ENCODE measurements at places on chromosomes 3 and 15. TPM values are rescaled to one million over a fixed set of nuclear protein-coding genes. Genes with fewer than 3 reads are reported as not detected.
A peak's percentile ranks its signal among the peaks of the same experiment; 100 is the strongest.

Gene STAC
- not detected for total RNA-seq

Gene MESP2
- not detected for total RNA-seq

- no peak for DNase-seq
Observed at GRCh38 chr3:73114711-73115110, 53.3 kb downstream of the EBLN2 start.

Gene GAP43
- not detected for total RNA-seq

DNA sequence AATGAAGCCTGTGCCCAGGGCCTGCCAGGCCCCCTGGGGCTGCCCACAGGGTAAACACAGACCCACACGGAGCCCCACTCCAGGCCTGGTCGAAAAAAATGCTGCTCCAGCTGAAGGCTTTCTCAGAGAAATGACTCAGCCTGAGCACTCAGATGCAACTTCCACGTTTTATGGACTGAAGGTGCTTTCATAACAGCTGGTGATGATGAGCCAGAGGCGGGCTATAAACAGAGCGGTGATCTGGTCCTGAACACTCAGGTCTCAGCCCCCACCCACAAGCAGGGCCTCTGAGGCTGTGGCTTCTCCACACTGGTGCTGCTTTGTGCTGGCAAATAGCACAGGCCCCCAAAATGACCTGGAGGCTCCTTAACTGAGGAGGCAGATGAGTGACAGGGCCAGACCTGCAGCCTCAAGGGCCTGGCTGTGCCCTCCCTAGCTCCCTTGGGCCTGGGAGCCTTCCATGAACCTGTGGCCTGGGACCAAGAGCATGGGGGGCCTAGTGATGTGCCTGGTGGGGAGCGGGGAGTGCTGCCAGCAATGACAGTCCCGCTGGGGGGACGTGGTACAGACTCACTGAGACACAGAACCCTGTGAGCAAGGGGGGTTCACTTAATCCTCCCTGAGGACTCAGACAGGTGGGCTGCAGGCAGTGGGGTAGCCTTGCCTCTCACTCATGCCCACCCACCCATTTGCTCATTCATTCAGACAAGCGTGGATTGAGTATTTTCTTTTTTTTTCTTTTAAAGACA is 23.0 kb upstream of the FURIN start:
- peak; percentile 87 for DNase-seq

Gene CPLX3
- total RNA-seq = 0.09 TPM

- no peak for DNase-seq
Observed at GRCh38 chr3:127747751-127748521, 74.4 kb downstream of the MGLL start.

- DNase-seq = no peak
Observed at GRCh38 chr3:101037613-101038012, 44.4 kb upstream of the ABI3BP start.

DNA sequence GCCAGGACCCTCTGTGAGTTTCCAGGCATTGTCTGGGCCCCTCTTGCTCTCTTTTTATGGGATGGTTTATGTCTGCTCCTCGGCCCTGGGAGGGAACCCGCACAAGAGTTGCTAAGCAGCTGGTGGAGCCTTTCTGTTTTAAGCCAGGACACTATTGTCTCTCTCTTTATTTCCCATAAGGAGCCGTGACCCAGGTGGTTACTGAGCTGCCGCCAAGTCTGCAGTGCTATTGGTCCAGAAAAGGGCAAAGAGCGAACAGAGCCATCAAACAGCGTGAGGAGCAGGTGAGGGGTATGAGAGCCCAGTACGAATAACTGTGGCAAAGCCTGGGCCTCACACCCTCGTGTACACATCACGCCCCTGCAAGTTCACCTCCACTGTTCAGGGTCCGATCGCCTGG is 280.2 kb downstream of the SHQ1 start:
- no peak for DNase-seq

GRCh38 chr3:64143409-64144130 is 81.7 kb downstream of the PRICKLE2 start:
- DNase-seq = no peak

- DNase-seq = no peak
Observed at GRCh38 chr15:92277776-92278175, 115.9 kb upstream of the ST8SIA2 start.

Gene LRIG1
- total RNA-seq = 52.8 TPM

Gene ST8SIA2
- not detected for total RNA-seq

DNA sequence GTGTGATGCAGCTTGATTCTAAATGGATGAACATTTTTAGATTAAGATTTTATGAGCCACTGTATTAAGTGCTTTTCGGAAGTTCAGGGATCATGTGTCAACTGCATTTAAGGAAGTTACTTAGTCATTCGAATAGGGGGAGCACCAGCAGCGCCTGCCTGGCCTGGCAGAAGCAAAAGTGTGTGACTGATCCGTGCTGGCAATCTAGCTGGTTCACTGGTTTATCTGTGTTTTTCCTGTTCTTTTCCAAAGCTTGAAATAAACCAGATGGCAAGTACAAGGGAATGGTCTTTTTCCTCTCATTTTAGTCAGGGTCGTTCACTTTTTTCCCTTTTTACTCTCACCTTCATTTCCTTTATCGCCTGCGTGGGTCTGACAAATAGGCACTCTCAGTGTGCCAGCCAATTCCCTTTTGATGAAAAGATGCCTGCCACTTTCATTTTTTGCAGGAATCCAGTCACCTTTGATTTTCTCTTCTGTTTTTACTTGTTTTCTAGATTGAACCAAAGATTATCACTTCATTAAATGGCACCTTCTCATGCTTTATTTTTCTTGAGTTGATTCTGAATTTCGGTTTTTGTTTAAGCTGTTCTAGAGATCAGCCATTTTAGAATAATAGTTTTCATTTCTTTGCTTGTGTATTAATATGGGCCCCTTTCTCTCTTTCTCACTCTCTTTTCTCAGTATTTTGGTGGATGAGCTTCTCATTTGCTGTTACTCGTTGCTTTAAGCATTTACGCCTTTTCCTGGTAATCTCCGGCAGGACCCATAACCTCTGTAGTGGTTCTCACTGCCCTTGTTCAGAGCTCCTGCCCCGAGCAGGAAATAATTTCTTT is 2.8 kb downstream of the ABHD2 start:
- DNase-seq = peak; percentile 77

GRCh38 chr3:60167186-60167585 is 1084.1 kb downstream of the FHIT start:
- DNase-seq = no peak

- no peak for DNase-seq
Observed at GRCh38 chr3:193777524-193777923, 184.5 kb downstream of the OPA1 start.

Gene KATNBL1
- 44.2 TPM for total RNA-seq

Gene GPR149
- not detected for total RNA-seq

Gene GABRR3
- total RNA-seq = 0.05 TPM

DNA sequence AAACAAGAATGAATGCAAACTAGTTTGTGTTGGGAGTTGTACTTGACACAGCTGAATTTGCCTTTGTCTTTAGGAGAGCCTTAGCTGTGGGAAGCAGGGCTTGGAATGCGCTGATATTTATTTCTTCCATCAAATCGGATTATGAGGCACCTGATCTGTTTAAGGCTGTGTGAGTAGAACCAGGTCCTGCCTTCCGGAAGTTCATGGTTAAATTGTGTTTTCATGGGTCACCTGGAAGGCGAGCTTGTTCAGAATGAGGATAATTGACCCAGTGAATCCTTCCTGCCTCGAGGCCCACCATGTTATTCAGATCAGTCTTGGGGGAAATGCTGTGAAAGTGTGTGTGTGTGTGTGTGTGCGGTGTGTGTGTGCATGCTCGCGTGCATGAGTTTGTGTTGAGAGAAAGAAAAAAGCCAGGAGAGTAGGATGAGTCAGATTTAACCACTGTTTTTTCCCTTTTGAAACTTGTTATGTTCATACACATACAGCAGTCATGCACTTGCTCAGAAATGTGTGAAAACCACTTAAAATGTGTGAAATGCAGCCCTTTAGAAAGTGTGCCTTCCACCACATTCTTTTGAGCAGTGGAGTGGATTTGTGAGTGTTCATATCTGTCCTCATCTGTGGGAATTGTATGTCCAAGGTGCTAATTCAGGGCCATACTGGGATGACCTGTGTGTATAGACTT is 36.7 kb downstream of the SMAD3 start:
- peak; percentile 89 for DNase-seq

Gene IGSF11
- total RNA-seq = not detected

- DNase-seq = no peak
Observed at GRCh38 chr3:49492969-49493368, 22.9 kb downstream of the DAG1 start.

GRCh38 chr15:59154243-59154642 is 49.3 kb downstream of the CCNB2 start:
- DNase-seq = no peak

DNA sequence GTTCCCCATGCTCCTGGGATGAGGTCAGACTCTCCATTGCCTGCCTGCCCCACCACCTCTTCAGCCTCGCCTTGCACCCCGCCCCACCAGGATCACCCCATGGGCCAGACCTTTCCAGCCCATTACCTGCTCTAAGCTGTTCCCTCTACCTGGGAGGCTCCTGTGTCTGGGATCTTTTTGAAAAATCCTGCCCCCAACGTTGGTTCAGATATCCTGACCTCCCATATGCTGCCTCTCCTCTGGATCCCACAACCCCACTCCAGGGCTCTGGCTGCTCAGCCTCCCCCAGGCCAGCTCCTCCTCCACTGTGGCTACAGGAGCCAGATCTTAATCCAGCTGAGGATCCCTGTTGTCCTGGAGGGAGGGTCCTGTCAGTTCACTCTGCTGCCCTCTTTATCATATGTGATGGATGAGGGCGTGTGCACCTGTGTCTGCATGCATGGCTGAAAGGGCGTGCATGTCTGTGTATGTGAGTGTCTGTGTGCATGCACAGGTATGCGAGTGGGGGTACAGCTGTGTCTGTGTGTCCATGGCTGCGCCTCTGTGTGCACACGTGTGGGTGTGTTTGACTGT is 21.7 kb upstream of the ALAS1 start:
- no peak for DNase-seq

DNA sequence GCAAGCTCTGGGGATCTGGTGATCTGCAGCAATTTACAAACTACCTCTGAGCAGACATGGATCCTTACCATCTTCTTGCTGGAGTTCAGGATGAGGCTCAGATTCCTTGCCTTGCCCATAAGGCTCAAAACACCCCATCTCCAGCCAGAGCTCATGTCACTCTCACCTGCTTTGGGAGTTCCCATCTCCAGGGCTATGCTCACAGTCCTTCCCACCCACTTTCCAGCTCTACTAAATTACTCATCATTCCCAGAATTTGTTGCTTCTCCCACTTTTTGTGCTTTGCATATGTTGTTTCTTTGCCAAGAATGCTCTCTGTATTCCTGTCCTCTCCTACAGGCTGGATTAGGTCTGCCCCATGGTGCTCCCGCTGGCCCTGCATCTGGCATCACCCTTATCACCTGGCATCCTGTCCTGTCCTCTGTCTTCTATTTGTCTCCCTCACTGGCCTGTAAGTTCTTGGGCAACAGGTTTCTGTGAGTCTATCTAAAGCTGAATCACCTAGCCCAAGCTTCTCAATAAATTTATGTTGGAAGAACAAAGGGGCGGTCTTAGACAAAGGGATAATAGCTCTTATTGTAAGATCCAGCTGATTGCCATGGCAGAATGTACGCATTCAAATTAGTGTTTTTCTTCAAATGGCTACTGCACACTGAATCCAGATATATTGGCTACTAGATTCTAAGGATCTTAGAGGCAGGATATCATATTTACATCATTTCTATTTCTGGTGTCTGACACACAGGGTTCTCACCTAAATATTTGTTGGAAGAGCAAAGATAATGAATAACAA is 179.2 kb downstream of the CLSTN2 start:
- no peak for DNase-seq

DNA sequence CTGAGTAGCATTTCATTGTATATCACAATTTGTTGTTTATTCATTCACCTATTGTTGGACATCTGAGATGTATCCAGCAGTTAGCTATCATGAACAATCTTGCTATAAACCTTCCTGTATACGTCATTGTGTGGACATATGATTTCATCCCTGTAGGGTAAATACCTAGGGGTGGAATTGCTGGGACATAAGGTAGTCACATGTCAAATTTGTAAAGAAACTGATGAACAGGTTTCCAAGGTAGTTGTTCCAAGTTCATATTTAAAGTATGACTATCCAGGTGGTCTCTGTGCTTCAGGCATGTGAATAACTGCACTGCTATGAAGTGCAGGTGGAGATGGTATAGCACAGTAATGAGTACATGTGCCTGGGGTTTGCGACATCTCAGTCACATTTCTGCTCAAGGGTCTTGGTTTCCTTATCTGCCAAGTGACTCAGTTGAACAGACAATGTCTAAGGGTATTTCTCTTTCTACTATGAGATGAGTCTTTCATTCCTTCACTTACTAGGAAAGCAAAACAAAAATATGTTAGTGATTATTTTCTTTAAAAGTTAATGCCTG is 229.0 kb upstream of the HES1 start:
- no peak for DNase-seq

- DNase-seq = no peak
Observed at GRCh38 chr3:33921608-33922007, 123.2 kb downstream of the PDCD6IP start.

GRCh38 chr3:154678041-154678654 is 248.2 kb upstream of the GPR149 start:
- DNase-seq = no peak

Gene INKA1
- total RNA-seq = 1.1 TPM

DNA sequence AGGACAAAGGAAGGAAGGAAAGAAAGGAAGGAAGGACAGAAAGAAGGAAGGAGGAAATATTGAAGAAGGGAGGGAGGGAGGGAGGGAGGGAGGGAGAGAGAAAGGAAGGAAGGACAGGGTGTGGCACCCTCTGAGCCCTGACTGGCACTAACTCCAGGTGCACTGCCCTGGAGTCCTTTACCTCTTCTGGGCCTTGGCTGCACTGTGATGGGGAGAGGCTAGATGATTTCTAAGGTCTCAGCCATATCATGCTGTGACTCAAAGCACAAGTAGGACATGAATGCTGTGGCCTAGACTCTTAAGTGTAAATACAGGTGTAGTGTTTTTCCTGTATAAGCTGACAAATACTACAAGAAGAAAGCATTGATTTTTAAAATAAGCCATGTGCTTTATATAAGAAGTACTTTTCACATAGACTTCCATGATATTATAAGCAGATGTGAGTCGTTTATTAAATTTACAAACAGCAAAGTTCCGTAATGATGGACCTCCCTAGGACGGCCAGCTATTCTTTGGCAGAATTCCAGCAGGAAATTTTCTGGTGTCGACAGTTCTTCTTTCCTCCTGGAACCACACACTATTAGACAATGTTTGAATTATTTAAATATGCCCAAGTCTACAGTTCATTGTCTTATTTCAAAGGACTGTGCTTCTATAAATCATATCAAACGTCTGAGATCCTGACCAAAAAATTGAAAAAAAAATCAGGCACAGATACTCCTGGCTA is 213.8 kb upstream of the C2CD4B start:
- no peak for DNase-seq

Gene EOMES
- 7.4 TPM for total RNA-seq

Gene CHRM5
- not detected for total RNA-seq

Gene SLC12A1
- total RNA-seq = not detected

- no peak for DNase-seq
Observed at GRCh38 chr3:64987726-64988125, 299.9 kb upstream of the ADAMTS9 start.

GRCh38 chr3:194196876-194197275 is 60.9 kb downstream of the HES1 start:
- no peak for DNase-seq

- no peak for DNase-seq
Observed at GRCh38 chr15:96232335-96232734, 98.2 kb upstream of the NR2F2 start.

Gene ITIH3
- not detected for total RNA-seq

- DNase-seq = no peak
Observed at GRCh38 chr3:158936530-158937113, 134.8 kb downstream of the MFSD1 start.

- DNase-seq = no peak
Observed at GRCh38 chr3:161266731-161267150, 45.6 kb downstream of the NMD3 start.

Gene ROBO2
- total RNA-seq = not detected
